NCI-H1092 treated with DMSO at 0.1 percent for 48 hours (cell line): ENCODE measurements at places on chromosomes 2 and 18.

DNA sequence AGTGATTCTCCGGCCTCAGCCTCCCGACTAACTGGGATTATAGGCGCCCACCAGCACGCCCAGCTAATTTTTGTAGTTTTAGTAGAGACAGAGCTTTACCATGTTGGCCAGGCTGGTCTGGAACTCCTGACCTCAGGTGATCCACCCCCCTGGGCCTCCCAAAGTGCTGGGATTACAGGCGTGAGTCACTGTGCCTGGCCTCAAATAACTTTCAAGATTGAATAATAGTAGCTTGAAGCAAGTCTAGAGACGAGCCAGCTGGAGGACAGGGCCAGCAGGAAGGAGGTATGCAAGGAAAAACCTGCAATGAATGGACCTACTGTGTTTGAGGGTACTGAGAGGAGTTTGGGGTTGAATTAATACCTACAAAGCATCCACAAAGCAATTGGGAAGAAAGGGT is 87.5 kb downstream of the MSH2 start:
- DNase-seq = no peak

DNA sequence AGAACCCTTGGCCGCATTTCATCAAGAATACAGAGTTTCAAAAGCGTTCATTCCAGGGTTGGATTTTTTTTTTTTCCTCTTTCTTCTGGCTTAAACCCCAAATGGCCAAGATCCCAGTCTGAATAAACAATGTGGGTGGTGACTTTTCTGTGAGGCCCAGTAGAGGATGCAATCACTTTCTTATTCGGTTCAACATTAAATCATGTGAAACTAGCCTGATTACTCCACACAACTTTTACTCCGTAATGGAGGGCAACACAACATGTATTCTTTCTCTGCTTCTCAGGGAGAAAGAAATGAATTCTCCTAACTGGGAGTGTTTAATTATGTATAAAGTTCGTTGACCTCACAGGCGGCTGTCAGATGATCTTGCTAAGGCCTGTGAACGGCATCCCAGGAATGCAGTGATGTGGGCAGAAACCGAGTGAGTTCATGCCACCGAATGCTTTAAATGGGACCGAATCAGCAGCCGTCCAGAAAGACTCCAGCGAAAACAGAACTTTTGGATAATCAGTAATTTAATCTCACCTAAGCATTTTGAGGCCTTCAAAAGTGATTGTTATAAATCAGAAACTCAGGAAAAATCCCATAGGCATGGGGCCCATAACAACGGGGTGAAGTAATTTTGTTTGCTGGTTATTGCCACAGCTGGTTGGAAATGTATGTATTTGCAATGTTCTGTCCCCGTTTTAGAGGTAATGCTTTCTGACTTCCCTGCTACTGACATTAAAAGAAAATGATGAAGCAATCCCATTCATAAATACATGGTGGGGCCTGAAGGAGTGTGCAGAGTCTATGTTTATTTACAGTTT is 81.5 kb downstream of the BCL2 start:
- no peak for DNase-seq

- no peak for DNase-seq
Observed at GRCh38 chr2:31286230-31286629, 52.3 kb downstream of the EHD3 start.

DNA sequence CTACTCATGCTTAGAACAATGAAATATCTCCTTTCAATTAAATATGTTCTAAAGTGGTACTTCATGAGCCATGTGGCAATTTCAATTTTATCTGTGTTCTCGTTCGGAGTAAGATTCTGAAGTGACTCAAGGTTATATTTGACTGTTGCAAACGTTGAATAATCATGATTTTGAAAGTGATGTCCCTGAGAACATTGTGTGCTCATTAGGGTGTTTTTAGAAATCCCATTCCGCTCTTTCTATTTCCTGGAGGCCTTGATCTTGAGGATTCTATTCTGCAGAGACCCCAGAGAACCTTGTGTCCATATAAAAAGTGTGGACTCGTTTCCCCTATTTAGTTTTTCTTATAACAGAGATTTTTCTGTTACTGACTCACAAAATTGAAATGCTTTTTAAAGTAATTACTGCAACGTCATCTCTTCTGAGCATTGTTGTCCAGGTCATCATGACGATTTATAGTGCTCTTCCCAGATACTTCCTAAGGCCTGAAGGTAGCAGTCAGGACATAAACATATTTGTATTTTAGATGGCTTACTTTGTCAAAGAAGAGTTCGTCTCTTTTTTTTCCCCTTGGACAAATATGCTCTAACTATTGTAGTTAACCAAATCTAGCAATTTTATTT is 27.2 kb downstream of the IL1R2 start:
- DNase-seq = no peak

- no peak for DNase-seq
Observed at GRCh38 chr18:75256376-75256775, 45.8 kb downstream of the TSHZ1 start.

DNA sequence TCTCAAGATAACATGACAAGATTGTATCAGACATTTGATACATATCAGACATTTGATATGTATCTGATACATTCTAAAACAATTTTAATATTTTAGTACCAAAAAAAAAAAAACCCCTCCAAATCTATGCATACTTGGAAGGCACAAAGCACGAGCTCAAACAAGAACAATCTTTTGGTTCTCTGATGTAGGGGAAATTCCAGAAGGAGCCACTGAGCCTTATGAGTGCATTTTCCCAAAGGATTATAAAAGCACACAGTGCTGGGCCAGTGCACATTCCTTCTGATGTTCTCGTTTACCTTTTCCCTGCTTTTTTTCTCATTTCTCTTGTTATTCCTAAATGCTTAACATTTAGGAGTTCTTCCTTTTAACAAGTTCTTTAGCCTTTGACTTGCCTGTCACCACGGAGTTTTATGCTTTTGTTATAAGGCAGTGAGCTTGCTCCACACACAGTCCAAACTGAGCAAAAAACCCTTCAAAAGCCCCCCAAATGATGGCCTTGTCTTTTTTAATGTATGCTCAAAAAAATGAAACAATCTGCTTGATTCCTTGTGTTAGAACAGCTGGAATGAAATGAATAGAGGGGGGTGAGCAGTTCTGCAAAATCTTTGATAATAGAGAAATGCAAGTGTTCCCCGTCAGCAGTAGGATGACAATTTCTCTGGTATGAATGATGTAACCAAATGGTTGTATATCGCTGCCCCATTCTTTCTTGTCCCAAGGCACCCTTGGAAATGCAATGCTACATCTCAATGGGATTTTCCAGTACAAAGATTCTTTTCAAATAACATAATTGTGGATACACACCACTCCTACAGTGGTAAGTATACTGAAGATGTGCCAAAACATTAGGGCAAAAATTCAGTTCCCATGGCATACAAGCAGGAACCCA is 597.2 kb upstream of the ZEB2 start:
- DNase-seq = no peak
